ENCODE measurements at places on chromosomes 4 and X.

- no peak for DNase-seq
These were observed 7.0 kb downstream of the TNIP3 start for GRCh38 chr4:121156822-121157769.

- no peak for DNase-seq
These were observed 31.3 kb downstream of the DRD5 start for GRCh38 chr4:9812501-9813340.

GRCh38 chr4:31341601-31342359 lies 621.6 kb downstream of the PCDH7 start:
- DNase-seq = no peak

DNA sequence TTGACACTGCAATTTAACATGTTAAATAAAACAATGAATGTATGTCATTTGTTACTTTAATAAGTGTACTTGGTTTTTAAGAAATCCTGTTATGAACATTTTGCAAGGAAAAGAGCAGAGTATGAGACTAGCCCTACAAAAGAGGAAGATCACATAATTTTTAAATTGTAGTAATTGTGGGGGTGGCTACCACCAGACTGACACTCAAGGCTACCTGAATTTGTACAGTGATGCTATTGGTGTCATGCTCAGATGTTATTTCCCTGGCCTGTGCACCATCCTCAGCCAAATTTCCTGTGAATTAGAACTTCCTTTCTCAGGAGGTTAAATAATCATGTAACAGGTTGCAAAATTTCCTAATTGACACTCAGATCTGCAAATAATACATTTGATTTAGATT lies 157.5 kb downstream of the BANK1 start:
- no peak for DNase-seq

DNA sequence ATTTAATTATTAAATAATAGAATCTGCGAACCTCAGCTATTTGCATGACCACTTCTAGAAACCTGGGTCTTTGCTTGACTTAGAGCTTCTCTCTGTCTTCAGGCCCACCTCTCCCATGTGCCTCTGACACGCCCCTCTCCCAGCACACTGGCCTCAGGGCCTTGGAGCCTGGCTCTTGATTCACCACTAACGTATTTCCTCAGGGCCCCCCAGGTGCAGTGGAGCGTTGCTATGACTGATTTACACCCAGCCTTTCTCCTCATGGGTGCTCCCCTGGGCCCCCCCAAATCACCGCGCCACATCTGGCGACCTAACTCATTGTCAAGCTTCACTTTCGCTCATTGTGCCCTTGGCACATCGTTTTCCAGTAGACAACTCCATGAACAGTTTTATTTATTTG lies 37.9 kb upstream of the TENM3 start:
- no peak for DNase-seq

DNA sequence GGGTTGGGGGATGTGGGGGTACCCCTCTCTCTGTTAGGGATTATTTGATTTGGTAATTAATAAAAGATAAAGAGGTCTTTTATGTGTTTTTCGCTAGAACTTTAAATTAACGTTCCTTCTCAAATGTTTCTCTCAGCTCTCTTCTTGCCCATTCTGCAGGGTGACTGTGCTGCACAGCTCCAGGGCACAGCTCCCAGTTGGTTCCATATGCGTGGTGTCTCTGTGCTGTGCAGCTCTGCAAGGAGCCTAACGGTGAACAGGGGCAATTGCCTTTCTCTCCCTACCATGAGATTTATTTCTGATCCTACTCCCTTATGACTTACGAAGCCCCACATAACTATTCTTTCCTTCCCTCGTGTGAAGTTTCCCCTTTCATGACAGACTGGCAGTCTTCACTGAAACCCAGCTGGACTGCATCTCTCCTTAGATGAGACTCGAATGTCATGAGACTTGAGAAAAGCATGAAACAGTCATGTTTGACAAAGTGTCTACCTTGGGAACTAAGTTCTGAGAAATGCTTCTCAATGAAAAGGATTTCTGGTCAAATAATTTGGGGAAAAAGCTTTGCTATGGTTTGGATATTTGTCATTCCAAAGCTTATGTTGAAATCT lies 50.2 kb upstream of the SPRY1 start:
- no peak for DNase-seq

GRCh38 chr4:72827968-72828367 lies 241.5 kb downstream of the COX18 start:
- DNase-seq = no peak

DNA sequence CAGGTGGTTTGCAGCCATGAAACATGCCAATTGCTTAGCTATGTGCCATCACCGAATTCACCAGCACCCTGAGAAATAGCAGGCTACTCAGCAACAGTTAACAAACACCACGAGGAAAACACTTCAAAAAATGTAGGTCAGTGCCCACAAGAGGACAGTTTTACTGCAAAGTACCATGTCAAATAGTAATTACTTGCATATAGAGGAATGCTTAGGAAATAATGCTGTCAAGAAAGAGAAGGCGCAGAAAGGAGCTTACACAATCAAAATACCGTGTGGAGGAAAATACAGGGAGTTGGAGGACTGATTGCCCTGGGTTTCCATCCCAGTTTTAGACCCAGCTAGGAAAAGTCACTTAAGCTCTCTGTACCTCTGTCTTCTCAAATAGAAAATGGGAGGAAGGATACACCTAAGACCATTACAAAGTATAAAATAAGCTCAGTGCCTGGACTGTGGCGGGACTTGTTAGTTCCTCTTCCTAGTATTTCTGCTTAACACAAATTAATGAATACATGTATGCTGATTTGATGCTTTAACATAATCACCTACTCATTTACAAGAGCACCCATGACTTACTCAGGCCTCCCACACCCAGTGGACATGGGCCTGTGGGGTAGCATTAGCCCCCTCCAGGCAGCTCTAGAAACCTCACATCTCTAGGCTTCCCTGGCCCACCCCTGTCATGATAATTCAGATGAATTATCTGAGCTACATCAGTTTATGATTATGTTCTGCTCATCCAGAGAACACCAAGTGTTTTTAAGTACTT lies 44.5 kb upstream of the IL21 start:
- no peak for DNase-seq

GRCh38 chr4:56271131-56271530 lies 116.2 kb downstream of the AASDH start:
- DNase-seq = no peak

DNA sequence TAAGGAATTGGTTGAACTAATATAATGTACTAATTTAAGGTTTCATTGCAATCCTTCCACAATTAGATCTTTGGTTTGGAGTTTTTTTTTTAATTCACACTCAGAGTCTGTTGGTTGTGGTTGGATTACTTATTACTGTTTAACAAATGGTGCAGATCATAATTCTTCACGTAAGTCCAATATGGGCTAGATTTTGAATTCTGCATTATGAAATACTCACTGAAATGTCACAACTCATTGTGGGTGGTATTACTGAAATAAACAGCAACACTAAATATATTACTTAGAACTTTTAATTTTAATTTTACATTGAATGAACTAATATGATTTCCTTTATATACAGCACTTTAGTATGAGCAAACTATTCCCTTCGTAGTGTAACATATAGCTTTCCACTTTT lies 94.2 kb upstream of the MYOZ2 start:
- no peak for DNase-seq

GRCh38 chrX:97673135-97673534 lies 789.4 kb downstream of the RPA4 start:
- DNase-seq = no peak

DNA sequence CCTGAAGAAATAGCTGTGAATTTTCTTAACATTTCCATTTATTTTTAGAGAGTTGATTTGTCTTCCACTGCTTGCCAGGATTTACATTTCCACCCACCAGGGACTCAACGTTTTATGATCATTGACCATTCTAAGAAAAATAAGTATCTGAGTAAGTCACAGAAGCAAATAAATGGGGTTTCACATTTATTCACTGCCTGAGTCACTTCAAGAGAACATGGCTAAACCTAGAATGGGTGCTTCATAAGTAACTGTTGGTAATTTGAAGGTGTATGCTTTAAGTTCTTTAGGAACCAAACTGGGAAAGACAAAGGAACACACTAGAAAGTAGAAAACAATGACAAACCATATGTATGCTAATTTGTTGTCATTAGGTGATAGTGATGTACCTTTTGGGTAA lies 43.2 kb upstream of the GRIA3 start:
- DNase-seq = no peak

- DNase-seq = no peak
These were observed 52.5 kb upstream of the SLC25A4 start for GRCh38 chr4:185090592-185090991.

DNA sequence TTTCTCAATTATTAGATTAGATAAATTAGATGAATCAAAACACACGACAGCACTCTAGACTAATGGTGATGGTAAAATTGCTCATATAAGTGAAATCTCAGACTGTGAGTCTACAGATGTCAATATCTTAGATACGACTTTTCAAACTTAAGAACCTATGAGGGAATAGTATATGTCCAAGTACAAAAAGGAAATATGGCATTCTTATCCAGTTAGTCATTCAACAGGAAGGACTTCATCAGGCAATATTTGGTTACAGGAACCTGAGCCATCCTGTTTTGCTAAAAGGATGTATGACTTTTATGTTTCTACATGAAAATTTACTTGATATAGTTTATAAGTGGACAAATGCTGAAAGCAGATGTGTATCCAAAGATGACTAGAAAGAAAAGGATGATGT lies 107.0 kb downstream of the CT47B1 start:
- no peak for DNase-seq

GRCh38 chr4:80471756-80472155 lies 136.2 kb downstream of the CFAP299 start:
- no peak for DNase-seq

DNA sequence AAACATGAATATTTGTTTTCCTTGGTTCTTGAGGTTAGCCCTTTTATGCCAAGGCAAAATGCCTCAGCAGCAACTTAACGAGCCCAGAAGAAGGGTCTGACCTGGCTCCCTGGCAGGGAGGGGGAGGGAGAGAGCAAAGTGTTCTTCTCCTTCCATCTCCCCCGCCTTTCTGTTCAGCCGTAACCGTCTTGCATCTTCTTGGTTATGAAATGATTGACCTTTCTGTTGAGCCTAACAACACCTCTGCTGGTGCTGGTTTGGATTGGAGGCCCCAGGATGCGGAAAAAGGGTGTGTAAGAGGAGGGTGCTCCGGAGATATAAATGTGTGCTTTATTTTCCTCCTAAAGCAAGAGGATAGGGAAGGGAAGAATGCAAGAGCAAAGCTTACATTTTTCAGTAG lies 44.7 kb downstream of the PTTG2 start:
- no peak for DNase-seq

- DNase-seq = no peak
These were observed 34.0 kb upstream of the MAGEB2 start for GRCh38 chrX:30181353-30181752.

DNA sequence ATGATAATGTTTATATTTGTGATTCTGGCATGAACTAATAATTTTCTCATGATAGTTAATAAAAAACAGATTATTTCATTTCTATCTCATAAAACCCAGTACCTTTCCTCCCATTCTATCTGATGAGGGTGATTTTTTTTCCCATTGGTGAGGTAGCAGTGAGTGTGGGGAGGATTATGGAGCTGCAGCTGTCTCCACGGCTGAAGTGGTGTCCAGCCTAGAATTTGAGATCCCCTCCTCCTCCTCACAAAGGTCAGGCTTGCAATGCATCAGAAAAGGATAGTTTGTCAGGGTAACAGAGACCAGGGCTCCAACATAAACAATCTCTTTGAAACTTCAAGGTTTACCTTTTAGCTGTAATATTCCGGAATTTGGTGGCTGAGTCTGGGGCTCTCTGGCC lies 60.9 kb downstream of the C4orf51 start:
- no peak for DNase-seq

GRCh38 chrX:108811891-108812290 lies 75.5 kb upstream of the IRS4 start:
- DNase-seq = no peak

DNA sequence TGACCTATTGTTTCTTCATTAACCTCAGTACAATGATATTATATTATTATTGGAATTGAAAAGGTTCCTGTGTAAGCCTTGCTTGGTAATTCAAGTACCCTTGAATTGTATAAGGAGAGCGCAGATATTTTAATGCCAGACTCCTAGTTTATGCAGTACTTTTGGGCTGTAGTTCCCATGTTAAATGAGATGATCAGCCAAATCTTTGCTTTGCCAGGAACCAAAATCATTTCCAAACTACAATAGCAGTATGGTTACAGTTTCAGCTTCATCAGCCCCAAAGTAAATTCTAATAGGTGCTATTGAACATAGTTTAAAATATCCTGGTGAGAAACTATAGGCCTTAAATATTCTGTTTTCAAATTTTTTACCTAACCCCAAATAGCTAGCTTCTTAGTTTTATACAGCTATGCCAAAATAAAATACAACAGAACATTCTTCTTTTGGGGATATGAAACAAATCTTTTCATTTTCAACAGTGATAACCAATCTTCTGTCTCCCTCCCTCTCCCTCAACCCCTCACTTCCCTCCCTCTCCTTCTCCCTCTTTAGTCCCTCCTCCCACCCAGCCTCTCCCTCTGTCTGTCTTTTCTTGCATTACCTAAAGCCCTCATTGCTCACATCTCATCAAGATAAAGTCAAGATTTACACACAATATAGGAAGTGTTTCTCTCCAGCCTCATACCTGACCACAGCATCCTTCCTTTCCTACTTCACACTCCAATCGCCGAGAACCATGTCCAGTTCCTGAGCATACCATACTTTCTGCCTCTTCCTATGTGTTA lies 190.1 kb downstream of the SHROOM3 start:
- DNase-seq = no peak

DNA sequence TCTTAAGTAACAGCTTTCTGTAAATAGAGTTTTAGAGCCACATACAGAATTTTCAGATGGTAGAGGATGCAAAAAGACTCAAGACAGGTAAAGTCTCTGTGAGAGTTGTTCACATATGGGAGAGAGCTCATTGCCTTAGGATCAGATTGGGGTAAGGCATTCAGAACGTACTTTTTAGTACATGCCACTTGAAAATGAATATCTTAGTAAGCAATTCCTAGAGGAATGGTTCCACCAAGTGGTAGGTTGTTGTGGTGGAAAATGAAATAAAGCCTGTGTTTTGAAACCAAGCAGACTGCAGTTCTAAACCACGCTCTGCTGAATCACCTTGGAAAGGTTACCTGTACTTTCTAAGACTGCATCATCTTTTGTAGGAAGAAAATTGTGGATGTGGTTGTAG lies 547.0 kb upstream of the LCORL start:
- DNase-seq = no peak

DNA sequence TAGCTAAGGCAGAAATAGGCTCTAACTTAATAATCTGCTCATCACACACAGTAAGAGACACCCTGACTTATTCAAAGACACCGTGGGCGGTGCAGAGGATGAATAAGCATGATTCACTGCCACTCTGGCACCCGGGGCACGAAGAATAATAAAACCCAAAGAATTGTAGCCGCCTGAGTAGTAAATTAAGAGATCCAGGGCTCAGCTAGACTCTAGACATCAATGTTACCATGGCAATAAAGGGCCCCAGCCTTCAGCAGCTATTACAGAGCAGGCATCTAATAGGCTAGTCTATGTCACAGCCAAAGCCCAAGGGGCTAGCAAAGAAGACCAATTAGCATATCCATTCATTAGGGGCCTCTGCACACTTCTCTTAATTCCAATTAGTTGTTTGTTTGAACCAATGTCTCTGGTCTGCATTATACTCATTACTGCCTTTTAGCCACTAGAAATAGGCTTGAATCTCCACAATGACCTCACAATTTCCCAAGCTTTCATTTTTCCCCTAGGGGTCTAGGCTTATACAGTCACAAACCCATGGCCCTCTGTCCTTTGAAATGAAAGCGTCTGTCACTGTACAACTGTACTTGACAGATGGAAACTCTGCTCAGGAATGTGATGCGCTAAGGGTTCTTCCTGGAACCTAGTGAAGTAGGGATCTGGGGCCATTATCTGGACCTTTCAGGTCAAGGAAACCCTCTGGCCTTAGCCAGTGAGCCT lies 3.0 kb upstream of the ATP1B4 start:
- DNase-seq = no peak

- no peak for DNase-seq
These were observed 46.4 kb upstream of the PARM1 start for GRCh38 chr4:74886484-74886883.

Data from frontal cortex (tissue), 4 donors.